ENCODE measurements at places on chromosomes 16 and 17. TPM values are rescaled to one million over a fixed set of nuclear protein-coding genes. Genes with fewer than 3 reads are reported as not detected.

DNA sequence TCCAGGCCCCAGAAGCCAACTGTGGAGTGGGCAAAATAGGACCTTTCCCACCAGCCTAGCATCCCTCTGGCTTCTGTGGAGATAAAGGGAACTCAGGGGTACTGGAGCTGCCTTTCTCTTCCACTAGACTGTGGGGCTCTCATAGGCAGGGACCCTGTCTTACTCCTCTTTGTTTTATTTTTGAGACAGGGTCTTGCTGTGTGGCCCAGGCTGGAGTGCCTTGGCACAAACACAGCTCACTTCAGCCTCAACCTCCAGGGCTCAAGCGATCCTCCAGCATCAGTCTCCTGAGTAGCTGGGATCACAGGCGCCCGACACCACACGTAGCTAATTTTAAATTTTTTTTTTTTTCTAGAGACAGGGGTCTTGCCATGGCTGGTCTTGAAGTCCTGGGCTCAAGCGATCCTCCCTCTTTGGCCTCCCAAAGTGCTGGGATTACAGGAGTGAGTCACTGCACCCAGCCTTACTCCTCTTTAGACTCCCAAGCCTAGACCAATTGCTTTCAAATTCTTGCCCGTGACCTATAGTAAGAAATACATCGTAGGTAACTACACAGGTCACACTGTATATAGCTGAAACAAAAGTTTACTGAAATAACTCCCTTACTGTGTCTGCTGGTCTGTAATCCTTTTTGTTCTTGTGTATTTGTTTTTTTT, 2.6 kb downstream of the RAI1 start:
- H3K4me3 ChIP-seq = peak overlapping the region; percentile 82
- H3K4me1 ChIP-seq = peaks cover 26% of the 10 kb centered on the region
- H3K36me3 ChIP-seq = no peaks in the 10 kb centered on the region
- peak overlapping the region; percentile 96 for H3K27ac ChIP-seq

- peaks cover 61% of the 10 kb centered on the region for H3K36me3 ChIP-seq
- H3K27me3 ChIP-seq = no peaks in the 10 kb centered on the region
- H3K27ac ChIP-seq = peak overlapping the region; percentile 100
- peaks cover 38% of the 10 kb centered on the region for H3K4me1 ChIP-seq
- DNase-seq = no peak
These were observed 4.7 kb upstream of the MXRA7 start for GRCh38 chr17:76715496-76715830.

DNA sequence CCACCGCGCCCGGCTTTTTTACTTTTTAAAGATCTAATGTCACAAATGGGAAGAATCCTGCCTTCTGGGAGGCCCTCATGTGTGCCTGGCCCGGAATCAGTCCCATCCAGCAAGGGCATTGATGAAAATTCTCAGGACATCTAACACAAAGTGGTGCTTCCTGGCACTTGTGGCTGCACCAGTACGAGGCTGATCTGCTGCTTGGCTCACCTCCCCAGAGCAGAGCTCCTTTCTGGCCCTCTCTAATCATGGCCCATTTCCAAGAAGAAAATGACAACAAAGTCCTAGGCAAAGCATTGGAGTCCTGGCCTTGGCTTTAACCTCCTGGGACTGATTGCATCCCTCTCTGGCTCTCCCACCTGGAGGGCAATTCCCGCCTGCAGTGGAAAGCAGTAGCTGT, 50.7 kb upstream of the SIAH1 start:
- H3K27ac ChIP-seq = no peak overlapping the region
- no peak overlapping the region for H3K4me3 ChIP-seq
- no peak for DNase-seq
- H3K27me3 ChIP-seq = no peaks in the 10 kb centered on the region
- H3K4me1 ChIP-seq = no peaks in the 10 kb centered on the region

GRCh38 chr16:4082474-4083044, 33.7 kb downstream of the ADCY9 start:
- H3K4me1 ChIP-seq = peaks cover 6% of the 10 kb centered on the region
- no peak overlapping the region for H3K4me3 ChIP-seq
- no peak for DNase-seq

GRCh38 chr17:20280051-20280450, 187.3 kb downstream of the LGALS9B start:
- no peak for DNase-seq
- peaks cover 9% of the 10 kb centered on the region for H3K4me1 ChIP-seq
- no peak overlapping the region for H3K27ac ChIP-seq
- no peak overlapping the region for H3K4me3 ChIP-seq
- no peaks in the 10 kb centered on the region for H3K27me3 ChIP-seq

- peaks cover 5% of the 10 kb centered on the region for H3K36me3 ChIP-seq
- H3K27me3 ChIP-seq = no peaks in the 10 kb centered on the region
- peak; percentile 97 for DNase-seq
- peaks cover 45% of the 10 kb centered on the region for H3K4me1 ChIP-seq
- H3K4me3 ChIP-seq = peak overlapping the region; percentile 31
These were observed 34.7 kb upstream of the VPS4A start for GRCh38 chr16:69276148-69277115.

GRCh38 chr16:66933776-66934137, 445 bp downstream of the CIAO2B start:
- no peak for DNase-seq
- no peaks in the 10 kb centered on the region for H3K27me3 ChIP-seq
- H3K27ac ChIP-seq = peak overlapping the region; percentile 95

DNA sequence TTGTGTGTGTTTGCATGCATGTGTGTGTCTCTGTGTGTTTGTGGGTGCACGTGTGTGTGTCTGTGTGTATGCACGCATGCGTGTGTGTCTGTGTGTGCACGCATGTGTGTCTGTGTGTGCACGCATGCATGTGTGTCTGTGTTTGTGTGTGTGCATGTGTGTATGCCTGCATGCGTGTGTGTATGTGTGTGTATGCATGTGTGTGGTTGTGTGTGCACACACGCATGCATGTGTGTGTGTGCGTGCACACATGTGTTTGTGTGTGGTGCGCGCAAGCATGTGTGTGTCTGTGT, 239.9 kb upstream of the TNRC6C start:
- H3K4me3 ChIP-seq = no peak overlapping the region
- H3K27me3 ChIP-seq = peaks cover 9% of the 10 kb centered on the region
- no peaks in the 10 kb centered on the region for H3K4me1 ChIP-seq
- no peaks in the 10 kb centered on the region for H3K36me3 ChIP-seq
- DNase-seq = no peak
- no peak overlapping the region for H3K27ac ChIP-seq

DNA sequence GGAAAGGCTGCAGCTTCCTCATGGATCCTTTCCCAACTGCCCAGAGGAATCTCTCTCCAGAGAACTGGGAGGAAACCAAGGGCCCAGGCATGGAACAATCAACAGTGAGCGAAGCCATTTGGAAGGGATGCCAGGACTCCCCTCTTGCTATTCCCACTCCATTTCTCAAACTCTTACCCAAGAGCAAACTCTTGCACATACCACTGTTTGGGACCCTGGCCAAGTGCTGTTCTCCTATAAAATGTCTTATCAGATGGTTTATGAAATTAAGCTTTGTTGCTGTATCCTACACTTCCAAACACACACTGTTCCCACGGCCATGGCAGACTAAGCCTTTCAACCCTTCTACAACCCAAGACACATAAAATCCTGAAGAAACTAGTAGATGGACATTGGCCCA, 48.3 kb upstream of the AXIN2 start:
- H3K4me1 ChIP-seq = no peaks in the 10 kb centered on the region
- H3K36me3 ChIP-seq = no peaks in the 10 kb centered on the region
- H3K27me3 ChIP-seq = peaks cover 2% of the 10 kb centered on the region

DNA sequence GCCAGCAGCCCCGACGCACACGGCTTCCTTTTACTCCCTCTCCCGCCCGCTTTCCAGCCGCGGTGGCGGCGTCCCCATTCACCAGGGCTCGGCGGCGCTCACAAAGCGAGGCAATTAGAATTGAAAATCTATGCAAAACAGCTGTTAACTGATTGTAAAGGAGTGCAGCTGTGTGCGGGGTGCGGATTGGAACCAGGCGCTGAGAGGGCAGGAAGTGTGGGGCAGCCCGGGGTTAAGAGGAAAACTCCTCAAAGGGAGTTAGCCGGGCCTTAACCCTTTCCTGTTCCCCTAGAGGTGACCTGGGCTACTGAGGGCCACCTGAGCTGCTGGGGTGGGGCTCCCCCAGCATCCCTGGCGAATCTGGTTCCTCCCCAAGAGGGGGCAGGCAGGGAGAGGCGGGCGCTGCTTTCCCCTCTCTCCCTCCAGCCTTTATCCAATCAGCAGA, 5.8 kb upstream of the GSE1 start:
- peaks cover 4% of the 10 kb centered on the region for H3K36me3 ChIP-seq
- H3K27me3 ChIP-seq = no peaks in the 10 kb centered on the region
- H3K4me1 ChIP-seq = peaks cover 10% of the 10 kb centered on the region
- no peak for DNase-seq
- H3K4me3 ChIP-seq = no peak overlapping the region
- H3K27ac ChIP-seq = no peak overlapping the region

- DNase-seq = peak; percentile 41
- no peaks in the 10 kb centered on the region for H3K27me3 ChIP-seq
- H3K4me1 ChIP-seq = no peaks in the 10 kb centered on the region
These were observed 10.2 kb downstream of the TRARG1 start for GRCh38 chr17:1289695-1290094.

GRCh38 chr17:16873174-16874035, 98.5 kb downstream of the TNFRSF13B start:
- peak; percentile 93 for DNase-seq
- H3K4me3 ChIP-seq = no peak overlapping the region
- no peak overlapping the region for H3K27ac ChIP-seq
- no peaks in the 10 kb centered on the region for H3K36me3 ChIP-seq
- H3K4me1 ChIP-seq = no peaks in the 10 kb centered on the region

DNA sequence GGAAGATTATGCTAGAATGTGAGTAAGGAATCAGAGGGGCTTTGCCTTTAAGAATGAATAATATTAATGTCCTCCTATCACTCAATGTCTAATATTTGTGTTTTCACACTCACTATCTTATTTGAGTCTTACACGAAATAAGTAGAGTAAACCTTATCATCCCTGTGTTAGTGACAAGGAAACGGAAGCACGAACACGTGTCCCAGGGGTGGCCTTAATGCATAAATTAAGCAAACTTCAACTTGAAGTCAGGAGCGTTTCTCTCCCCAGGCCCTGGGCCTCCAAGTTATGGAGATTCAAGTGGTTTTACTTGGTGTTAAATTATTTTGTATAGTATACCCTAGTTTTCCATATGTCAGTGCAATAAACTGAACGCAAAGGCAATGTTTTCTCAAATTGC, 96.0 kb downstream of the WDR59 start:
- H3K4me1 ChIP-seq = no peaks in the 10 kb centered on the region
- H3K36me3 ChIP-seq = peaks cover 41% of the 10 kb centered on the region
- no peak for DNase-seq
- H3K27me3 ChIP-seq = no peaks in the 10 kb centered on the region
- H3K4me3 ChIP-seq = no peak overlapping the region

MYH8 gene
- not detected for total RNA-seq

SLC13A2 gene
- not detected for total RNA-seq

PRCD gene
- 5.3 TPM for total RNA-seq

SLC12A3 gene
- not detected for total RNA-seq

CACNG4 gene
- not detected for total RNA-seq

C17orf67 gene
- total RNA-seq = 0.36 TPM

CMTM1 gene
- 4.0 TPM for total RNA-seq

PPL gene
- 24.2 TPM for total RNA-seq

FOXJ1 gene
- total RNA-seq = not detected

CNTNAP4 gene
- under 0.01 TPM for total RNA-seq

GUCY2D gene
- total RNA-seq = not detected

PRR35 gene
- under 0.01 TPM for total RNA-seq

Measured in osteoblast (primary cell).